Fibroblast of villous mesenchyme (primary cell): ENCODE measurements at places on chromosomes 16 and 17. TPM values are rescaled to one million over a fixed set of nuclear protein-coding genes. Genes with fewer than 3 reads are reported as not detected.

GRAPL gene
- total RNA-seq, result 0.43 TPM in 1 of 2 replicates, not detected in the other

QPRT gene
- 95.3 and 123 TPM in 2 replicates for total RNA-seq

DNA sequence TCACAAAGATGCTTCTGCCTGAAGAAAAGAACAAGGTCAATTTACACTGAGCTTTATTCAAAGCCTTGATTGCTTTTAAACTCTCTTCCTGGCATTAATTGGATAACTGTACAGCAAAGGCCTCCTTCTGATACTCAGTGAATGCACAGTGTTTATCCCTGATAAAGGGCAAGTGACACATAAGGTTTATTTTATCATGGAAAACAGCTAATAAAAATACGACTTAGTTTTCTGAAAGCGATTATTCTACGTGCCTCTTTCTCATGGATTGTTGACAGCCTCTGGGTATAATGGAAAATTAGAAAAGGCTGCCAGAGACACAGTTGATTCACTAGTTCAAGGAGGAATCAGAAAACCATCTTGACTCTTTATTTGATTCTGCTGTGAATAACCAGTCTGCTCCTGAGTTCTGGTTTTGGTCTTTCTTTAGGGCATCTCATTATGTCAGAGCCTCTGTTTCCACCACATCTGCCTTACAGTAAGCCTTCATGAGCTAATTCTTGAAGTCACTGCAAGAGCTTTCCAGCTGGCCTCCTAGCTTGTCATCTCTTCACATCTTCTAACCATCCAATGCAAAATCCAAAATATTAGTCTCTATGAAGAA lies 212.9 kb downstream of the CNTNAP4 start:
- DNase-seq, result no peak

DNA sequence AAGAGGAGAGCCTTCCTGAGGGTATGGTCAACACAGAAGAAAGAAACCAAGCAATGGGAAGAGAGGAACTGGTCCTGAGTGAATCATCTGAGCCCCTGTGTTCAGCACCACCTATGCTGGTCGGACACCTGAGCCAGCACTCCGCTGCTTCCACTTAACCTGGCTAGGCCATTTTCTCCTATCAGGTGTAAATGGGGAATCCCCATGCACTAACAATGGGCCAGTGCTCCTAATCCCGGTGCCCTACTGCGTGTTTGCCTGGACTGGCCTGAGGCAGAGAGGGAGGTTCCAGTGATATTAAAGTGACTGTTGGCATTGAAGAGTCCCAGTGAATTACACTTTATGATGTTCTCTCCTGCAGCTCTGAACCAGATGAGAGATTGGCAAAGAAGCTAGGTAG lies 34.4 kb upstream of the XYLT2 start:
- no peak for DNase-seq

GRCh38 chr16:79175286-79176057 lies 425.1 kb downstream of the MAF start:
- no peak for DNase-seq

DNA sequence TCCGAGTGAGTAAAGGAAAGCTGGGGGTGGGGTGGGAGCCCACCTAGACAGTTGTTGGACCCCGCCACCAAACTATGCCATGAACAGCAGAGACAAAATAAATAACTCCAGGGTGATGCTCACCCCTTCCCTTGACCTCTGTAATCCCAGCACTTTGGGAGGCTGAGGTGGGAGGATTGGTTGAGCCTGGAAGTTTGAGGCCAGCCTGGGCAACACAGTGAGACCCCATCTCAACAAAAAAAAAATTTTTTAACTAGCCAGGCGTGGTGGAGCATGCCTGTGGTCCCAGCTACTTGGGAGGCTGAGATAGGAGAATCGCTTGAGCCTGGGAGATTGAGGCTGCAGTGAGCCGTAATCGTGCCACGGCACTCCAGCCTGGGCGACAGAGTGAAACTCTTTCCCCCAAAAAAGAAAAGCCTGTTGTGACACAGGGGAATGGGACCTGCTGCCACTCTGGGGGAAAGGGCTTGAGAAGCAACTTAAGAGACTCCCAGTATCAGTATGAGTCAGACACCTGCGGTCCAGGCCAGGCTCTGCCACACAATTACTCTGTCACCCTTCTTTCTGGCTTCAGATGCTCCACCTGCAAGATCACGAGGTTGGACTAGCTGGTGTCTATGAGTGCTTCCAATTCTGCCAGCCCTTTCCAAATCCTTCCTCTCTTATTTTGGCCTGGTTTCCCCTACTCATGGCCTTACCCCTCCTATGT lies 5.0 kb downstream of the SGCA start:
- no peak for DNase-seq

GRCh38 chr16:73565263-73565662 lies 517.3 kb upstream of the ZFHX3 start:
- peak; percentile 10 for DNase-seq

- no peak for DNase-seq
Observed at GRCh38 chr16:51129105-51129504, 22.0 kb downstream of the SALL1 start.
